ENCODE measurements at places on chromosomes 16 and 17.

DNA sequence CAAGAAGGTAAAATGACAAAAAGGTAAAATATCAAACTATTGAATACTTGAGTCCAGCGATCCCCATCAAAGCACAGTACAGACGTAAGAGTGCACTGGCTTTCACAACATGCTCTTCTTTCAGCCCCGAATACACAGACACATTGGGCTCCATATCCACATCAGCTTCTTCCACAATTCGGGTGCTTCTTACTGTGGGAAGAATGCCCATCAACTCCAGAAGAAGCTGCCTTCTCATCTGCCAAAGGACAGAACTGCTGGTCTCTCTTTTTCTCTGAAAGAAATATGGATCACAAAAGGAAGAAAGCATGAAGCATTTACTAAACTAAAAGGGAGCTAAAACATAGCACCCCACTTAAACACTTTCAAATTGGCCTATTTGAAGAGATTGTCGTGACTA lies 20.4 kb downstream of the INTS2 start:
- DNase-seq: no peak

GRCh38 chr16:51287121-51287755 lies 136.2 kb upstream of the SALL1 start:
- no peak for DNase-seq

DNA sequence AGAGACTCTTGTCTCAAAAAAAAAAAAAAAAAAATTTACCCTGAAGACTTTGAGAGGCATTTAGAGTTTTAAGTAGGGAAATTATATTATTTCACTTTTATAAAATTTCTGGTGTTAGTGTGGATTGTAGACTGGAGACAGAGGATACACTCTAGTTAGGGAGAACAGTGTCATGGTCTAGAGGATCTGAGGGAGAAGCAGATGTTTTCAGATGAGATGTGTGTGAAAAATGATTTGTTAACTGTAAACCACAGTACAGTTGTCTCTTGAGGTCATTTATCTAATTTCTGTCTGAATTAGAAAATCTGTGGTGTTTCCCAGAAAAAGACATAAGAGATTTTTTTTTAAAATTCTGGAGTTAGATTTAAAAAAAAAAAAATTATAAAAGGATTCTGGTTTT lies 54.8 kb downstream of the NUP88 start:
- no peak for DNase-seq

DNA sequence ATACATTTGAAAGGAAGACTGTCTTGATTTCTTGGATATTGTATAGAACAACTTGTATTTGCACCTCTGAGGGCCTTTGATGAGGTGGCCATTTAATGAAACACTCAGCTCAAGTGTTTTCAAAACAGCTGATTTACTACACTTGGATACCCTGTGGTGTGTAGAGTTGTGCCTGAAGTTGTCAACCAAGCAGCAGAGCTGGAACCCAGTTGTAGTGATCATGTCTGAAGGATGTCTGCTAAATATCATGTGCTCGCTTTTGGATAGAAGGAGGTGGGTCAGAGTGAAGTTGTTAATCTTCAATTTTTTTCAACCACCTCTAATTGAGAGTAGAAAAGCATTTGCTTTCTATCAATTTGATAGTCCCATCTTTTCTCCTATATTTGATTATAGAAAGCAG lies 175.9 kb upstream of the TBX2 start:
- DNase-seq: no peak

DNA sequence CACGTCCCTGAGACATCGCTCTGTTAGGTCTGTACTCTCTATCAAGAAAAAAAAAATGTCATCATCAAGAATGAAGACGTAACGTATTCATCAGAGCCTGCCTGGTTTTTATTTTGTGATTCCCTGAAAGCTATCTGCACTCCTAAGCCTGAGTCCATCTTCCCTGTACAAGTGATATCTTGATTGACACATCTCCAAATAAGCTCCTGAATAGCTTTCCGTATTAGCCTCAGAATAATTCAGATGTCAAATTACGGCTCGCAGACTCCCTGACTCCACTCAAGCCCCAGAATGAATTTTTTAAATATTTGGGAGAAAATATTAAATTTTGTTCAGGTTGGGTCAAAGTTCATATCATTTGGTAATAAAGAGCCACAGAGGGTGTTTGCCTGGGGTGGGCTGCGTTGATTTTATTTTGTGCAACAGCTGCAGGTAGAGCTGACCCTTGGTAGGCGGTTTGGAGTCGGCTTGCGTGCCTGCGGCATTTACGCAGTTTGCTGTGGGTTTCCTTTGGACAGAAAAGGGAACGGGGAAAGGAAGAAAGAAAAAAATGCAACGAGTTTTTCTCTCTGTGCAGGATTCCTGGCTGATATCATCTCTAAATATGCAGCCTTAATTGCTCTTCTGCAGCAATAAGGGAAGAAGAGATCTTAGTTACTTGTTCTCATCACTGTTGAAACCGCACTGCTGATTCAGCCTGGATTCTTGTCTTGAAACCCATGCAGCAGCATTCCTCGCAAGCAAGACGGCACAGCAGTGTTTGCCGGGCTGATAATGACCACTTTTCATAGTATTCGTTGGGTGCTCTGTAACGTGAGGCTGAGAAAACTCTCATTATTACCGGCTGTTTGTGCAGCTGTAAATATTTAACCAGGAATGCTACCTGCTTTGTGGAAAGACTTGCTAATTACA lies 114.7 kb downstream of the IRX3 start:
- DNase-seq: no peak

DNA sequence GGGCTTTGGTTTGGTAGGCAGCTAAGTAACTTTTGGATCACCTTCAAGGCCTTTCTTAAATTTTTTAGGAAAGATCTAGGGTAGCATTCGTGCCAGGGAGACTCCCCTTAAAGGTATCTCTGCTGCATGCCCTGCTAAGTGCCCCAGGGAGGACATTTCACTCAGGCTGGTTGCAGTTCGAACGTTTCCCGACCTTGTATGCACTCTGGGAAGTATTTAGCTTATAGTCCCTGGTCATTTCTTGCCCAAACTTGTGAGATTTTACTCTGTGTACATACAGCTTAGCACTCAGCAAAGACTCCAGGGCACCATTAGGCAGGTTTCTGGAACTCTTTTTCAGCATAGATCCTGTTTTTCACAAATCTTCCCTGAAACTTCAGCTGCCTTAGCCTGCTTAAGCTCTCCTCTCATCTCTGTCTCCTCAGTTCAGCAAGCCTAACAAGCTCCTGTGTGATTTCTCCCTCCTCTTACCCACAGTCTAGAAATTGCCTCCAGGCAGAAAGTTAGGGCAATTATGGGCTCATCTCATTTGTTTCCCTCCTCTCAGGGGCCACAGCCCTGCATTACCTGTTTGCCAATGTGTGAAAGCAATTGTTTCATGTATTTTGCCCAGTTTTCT lies 84.6 kb downstream of the MRTFB start:
- no peak for DNase-seq

DNA sequence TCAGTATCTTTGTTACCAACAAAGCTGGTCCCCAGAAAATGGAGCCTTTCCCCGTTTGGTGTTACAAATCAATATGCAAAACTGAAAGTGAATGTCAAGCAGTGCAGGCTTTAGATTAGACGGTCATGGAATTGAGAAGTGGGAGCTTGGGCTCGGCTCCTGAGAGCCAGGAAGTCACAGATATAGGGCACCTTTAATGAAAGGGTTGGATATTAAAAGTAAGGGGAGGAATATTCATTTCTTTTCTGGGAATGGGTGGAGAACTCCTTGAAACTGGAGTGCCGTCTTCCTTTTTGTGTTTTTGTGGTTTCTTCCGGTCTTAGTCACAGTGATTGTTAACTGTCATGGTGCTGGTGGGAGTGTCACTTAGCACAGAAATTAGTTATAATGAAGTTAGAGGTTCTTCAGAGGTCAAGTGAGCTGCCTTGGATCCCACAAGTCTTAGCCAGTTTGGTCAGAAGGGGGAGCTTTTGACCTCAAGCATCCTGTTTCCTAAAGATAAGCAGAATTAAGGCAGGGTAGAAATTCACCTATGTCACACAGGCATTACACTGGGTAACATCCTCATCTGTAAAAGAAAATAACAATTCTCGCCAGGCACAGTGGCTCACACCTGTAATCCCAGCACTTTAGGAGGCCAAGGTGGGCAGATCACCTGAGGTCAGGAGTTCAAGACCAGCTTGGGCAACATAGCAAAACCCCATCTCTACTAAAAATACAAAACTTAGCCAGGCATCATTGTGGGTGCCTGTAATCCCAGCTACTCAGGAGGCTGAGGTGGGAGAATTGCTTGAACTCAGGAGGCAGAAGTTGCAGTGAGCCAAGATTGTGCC lies 9.6 kb upstream of the EIF1 start:
- no peak for DNase-seq

DNA sequence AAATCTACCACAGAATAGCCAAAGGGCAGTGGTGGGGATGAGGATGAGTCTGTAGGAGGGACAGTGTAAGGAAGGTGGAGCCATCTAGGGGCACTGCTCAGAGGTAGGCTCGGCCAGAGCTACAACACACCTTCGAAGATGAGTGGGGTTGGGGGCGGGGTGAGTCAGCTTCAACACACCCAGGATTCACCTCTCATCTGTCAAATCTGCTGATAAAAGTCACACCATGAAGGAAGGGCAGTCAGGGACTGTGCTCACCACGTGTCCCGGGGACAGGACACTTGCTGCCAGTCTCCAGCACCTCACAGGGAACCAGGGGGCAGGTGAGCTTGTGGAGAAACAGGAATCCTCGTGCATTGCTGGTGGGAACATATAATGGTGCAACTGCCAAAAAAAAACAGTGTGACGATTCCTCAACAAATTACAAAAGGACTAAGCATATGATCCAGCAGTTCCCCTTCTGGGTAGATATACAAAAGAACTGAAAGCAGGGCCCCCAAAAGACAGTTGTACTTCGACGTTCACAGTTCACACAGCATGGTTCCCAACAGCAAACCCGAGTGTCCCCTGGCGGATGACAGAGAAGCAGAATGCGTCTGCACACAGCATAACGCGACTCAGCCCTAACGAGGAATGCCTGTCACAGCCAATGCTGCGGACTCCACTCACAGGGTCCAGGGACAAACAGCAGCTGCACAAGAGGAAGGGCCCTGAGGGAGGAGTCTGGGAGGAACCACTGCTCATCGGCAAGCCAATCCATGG lies 133.1 kb downstream of the ANKRD11 start:
- no peak for DNase-seq

- DNase-seq: no peak
Observed at GRCh38 chr16:27347930-27348685, 34.3 kb downstream of the IL4R start.

GRCh38 chr17:1211287-1211686 lies 31.5 kb upstream of the ABR start:
- no peak for DNase-seq

DNA sequence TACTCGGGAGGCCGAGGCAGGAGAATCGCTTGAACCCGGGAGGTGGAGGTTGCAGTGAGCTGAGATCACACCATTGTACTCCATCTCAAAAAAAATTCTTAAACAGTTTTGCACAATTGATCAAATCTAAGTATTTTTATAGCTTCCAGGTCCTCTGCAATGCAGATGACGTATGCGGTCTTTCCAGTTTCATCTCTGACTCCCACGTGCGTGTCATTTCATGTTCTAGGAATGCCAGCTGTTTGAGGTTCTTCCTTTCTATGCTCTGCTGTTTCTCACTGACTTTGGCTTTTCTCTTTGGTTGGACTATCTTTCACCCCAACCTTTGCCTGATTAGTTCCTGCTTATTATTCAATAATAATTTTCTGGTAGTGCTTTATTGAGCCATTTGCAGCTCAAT lies 16.2 kb downstream of the CHP2 start:
- no peak for DNase-seq

DNA sequence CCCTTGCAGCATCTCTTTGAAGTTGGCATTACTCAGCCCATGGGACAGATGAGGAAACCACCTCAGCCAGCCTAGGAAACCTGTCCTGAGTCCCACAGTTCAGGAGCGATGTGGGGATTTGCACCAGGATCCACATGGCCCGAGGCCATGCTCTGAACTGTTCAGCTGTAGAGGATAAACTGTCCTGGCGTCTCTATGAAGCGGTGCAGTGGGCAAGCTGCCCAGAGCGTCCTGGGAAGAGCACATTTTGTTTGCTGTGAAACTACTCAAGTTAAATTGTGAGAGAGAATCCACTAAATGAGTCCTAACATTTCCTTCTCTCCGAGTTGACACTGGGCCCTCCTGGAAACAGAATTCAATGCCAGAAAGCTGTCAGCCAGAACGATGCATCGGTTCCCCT lies 276.6 kb upstream of the TNRC6C start:
- DNase-seq: no peak

DNA sequence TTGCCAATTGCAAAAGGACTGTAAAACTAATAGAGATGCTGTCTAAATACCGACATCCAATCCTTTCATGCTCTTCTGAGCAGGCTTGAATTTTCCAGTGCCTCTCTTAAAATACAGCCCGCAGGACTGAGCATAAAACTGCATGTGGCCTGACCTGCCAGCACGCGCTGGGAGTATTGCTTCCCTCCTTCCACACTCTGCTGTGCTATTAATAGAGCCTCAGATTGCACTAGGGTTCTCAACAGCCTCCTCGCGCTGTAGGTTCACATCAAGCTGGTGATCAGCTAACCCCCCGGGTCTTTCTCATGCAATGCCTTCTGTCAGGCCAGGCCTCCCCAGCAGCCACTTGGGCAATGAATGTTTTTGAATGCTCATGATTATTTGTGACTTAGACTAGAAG lies 14.2 kb upstream of the MSI2 start:
- no peak for DNase-seq

DNA sequence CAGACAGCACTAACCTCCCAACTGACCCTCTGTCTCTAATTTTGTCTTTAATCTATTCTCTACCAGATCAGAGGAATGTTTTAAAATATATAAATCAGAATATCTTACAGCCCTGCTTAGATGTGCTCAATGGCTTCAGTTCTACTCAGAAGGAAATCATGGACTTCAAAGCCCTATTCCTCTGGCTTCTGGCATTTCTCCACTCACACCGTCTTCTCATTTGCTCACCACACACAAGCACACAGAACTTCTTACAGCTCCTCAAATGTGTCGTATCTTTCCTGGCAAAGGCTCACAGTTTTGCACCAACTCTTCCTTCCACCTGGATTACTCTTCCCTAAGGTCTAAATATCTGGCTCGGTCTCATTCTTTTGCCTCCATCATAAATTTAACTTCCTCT lies 71.6 kb upstream of the NUDT7 start:
- DNase-seq: no peak

DNA sequence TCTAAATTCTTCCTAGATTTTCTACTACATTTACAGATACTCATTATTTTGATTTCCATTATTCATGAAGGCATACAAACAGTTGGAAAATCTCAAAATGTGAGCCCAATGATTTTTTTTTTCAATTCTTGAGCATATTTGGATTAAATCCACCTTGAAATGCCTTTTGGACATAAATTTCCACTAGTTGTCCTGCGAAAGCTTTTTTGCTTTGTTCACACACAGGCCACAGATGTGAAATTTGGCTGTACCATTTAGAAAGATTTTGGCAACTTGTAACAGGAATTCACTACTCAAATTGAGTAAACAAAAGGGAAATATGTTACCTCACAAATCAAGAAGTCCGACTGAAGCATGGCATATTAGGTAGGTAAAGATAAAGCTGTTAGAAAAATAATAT lies 1631.0 kb downstream of the CDH8 start:
- no peak for DNase-seq

DNA sequence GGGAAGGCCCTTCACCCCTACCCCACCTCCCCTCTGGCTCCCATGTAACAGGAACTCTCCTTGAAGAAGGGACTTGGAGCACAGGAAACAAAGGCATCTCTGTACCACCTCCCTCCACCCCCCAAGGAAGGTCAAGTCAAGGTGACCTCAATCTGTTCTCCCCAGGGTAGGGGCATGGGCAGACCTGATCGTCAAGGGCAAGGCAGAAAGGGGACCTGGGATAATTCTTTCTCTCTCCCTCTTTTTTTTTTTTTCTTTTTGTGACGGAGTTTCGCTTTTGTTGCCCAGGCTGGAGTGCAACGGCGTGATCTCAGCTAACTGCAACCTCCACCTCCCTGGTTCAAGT lies 4.3 kb upstream of the STAT5A start:
- DNase-seq: no peak

- DNase-seq: no peak
Observed at GRCh38 chr16:14458576-14458975, 171.5 kb downstream of the PARN start.

Data from cortex of kidney (tissue), 1 donor.